ENCODE measurements at places on chromosomes 5 and 9.
A peak's percentile ranks its signal among the peaks of the same experiment; 100 is the strongest.

- DNase-seq, result no peak
These were observed 85.0 kb downstream of the STK10 start for GRCh38 chr5:172102913-172103626.

DNA sequence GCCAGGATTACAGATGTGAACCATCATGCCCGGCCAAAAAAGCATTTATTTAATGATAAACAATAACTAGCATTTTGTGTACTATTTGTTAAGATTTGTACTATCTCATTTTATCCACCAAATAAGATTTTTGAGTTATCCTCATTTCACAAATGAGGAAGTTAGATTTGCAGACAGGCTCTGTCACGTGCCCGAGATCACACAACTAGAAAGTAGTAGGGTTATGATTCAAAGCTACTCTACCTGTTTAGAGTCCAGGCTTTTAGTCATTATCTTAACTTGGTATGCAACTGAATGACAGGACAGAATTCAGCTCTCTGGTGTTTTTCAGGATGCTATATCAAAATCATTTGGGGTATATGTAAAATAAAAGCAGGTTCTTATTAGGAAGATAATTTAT lies 20.5 kb downstream of the RANBP17 start:
- DNase-seq, result no peak

GRCh38 chr5:104598285-104598684 lies 1035.7 kb upstream of the NUDT12 start:
- no peak for DNase-seq

GRCh38 chr9:113349445-113350094 lies at the start of gene BSPRY:
Gene BSPRY (plus strand): TSS chr9:113349541. CDS start chr9:113349580, 39 bp downstream.
- DNase-seq, result peak; percentile 51

DNA sequence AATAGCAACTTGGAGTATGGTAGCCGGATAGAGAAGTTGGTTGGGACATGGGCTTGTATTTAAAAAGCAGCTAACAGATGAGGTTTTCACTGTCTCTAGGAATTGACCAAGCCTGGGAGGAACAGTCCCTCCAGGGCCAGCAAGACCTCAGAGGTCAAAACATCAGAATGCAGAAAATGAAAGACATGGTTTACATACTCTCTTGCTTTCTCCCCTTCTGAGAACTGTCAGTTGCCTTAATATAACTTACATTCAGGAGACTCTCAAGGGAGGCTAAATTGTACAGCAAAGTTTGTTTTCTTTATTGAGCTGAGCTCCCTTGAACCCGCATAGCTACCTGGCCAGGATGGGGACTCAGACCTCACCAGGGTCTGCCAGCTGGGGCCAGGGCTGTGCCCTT lies 179.3 kb downstream of the GAS1 start:
- DNase-seq, result no peak

DNA sequence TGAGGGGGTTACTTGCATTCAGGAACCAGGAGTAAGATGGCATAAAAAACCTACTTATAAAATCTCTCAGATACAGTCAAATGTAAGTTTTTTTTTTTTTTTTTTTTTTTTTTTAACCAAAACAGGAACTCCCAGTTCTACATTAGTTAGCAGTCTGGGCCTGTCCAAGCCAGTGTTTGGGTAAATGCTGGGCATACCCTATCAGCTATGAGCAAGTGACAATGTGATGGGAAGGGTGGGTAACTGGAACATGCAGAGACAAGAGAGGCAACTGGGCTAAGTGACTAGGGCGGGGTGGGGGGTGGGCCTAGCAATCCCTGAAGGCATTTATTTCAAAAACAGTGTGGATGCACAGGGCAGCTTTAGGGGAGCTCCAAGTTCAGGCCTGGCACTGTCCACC lies 2.3 kb downstream of the NMRK1 start:
- no peak for DNase-seq

DNA sequence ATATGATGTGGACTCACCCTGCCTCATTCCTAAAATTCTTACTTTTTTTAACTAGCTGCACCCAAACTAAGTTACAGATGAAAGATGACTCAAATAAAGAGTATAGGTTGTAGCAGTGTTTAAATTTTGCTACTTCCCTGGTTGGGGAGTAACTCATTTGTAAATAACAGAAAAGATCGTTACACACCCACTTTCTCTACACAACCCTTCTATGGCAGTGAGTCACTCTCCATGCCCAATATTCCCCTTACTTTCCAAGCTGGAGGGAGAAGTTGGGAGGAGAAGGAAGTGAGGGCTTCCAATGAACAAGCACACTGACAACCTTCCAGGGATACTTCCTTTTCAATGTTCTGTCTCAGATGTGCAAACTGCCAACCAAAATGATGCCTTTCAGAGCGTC lies 1.9 kb downstream of the RASEF start:
- DNase-seq, result no peak

DNA sequence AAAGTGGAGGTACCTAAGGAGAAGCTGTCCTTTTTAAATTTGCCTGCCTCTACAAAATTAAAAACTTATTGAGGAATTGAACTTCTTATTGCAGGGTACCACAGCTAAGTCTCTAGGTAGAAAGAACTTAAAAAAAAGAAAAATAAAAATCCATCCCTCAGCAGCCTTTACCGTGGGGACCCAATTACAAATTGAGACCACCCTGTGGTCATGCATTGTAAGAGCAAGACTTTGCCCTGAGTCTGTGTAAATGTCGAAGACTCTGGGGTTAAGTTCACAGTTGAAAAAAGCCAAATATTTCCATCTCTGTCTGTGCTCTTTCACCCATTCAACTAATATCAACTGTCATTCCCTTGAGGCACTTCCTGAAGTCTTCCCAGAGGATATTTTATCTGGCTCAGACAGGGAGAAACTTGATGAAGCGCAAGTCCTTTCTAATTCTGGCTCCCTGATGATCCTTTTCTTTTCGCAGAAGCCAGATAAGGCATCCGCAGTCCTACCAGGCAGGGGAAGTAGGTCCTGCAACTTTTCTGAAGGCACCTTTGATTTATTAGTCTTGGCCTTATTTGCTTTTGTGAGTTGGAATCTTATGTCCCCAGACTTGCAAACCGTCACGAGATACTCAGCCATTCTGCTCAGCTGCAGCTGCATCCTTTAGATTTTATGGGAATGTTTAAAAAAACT lies 323.8 kb upstream of the WWC1 start:
- no peak for DNase-seq

- peak; percentile 41 for DNase-seq
These were observed 106.0 kb downstream of the PHF2 start for GRCh38 chr9:93682155-93682968.

DNA sequence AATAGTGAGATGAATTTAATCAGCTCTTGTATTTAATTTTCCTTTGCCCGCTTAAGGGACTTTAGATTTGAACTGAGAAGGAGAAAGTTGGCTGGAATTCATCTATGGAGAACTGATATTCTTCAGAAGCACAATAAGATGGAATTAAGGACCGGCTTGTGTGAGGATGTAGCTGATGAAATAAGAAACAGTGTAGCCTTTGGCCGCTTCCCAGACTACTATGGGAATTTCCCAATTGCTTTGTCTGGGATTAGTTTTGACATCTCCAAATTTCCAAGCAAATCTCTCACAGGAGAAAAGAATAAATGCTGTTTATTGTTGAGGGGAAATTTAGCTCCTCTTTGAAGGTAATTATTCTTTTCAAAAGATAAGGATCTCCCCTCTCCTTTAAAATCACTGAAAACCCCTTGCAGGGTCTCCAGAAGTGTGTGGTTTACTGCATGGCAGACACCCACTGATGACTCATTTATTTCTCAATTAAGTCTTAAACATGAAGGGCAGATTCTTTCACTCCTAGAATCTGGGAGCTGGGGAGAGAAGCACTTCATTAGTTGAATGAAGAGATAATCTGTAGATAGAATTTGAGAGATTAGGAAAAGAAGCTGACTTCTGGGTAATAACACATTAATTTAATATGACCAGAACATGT lies 606.5 kb upstream of the ADAMTS16 start:
- no peak for DNase-seq

DNA sequence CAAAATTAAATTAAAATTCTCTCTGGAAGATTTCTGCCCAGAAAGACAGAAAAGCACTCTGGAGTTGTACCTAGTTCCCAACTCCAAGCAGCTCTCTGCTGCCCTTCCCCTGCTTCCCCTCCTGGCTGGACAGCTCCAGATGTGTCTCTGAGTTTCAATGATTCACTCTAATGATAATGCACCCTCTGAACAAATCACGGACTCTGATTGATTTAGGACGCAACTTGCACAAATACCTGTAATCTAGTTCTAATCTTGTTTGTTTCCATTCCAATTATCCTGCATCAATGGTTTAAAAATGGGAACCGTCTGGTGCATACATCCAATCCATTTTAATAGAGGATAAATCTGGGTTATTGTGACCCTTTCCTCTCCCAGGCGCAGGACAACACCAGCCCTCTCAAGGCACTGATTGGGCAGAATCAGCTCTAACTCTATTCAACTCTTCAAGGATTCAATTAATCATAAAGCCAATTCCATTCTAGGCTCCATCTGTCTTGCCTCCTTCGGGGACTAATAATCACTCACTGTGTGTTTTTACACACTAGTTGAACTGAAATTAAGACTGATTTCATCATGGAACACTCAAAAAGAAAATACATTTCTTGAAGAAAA lies 111.2 kb upstream of the LRRTM2 start:
- no peak for DNase-seq

Data from activated T-helper 1 cell treated with anti-CD3 and anti-CD28 coated beads, Interleukin-12 subunit alpha, Interleukin-12 subunit beta, Interleukin-2, Interleukin-4 antibody, amounts not matched to agents 30 ng/mL and 10 ng/mL and 1 ng/mL, durations not matched to agents 14 hours and 24 hours and 36 hours (primary cell).